Lung microvascular endothelial cell (primary cell): ENCODE measurements at places on chromosomes 6 and 20. TPM values are rescaled to one million over a fixed set of nuclear protein-coding genes. Genes with fewer than 3 reads are reported as not detected.

Gene MTFR2
- 0.60 and 1.1 TPM in 2 replicates for total RNA-seq

GRCh38 chr6:148980234-148980633, 233.4 kb downstream of the UST start:
- DNase-seq = no peak

Gene KIAA1755
- total RNA-seq = under 0.01 TPM in 1 of 2 replicates, not detected in the other

GRCh38 chr6:115945812-115946211, 114.9 kb downstream of the FRK start:
- no peak for DNase-seq

DNA sequence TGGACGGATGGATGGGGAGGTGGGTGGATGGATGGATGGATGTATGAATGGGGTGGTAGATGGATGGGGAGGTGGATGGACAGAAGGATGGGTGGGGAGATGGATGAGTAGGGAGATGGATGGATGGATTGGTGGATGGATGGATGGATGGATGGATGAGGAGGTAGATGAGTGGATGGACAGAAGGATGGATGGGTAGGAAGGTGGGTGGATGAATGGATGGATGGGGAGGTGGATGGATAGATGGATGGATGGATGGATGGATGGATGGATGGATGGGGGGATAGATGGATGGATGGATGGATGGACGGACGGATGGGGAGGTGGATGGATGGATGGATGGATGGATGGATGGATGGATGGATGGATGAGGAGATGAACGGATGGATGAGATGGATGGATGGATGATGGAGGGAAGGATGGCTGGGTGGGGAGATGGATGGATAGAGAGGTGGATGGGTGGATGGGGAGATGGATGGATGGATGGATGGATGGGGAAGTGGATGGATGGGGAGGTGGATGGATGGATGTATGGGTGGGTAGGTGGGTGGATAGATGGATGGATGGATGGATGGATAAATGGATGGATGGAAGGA, 7.2 kb downstream of the EEF1A2 start:
- no peak for DNase-seq
